ENCODE measurements at places on chromosomes 11 and 22.

DNA sequence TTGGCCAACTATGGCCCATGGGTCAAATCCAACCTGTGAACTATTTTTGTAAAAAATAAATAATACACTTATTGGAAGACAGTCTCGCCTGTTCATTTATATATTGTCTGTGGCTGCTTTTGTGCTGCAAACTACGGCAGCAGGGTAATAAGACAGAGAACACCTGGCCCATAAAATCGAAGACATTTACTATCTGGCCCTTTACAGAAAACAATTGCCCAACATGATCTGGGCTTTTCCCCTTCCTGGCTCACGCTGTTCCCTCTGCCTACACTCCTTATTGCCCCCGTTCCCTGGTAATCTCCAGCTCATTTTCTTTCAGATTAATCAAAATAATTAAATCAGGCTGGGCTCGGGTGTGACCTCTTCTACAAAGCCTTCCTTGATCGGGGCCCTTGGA is 5.6 kb downstream of the PLAAT2 start:
- no peak for DNase-seq

GRCh38 chr11:12270215-12270797 is 107.1 kb upstream of the PARVA start:
- DNase-seq = peak; percentile 25

- DNase-seq = no peak
Measured at GRCh38 chr11:74318241-74318932, 6.9 kb upstream of the P4HA3 start.

DNA sequence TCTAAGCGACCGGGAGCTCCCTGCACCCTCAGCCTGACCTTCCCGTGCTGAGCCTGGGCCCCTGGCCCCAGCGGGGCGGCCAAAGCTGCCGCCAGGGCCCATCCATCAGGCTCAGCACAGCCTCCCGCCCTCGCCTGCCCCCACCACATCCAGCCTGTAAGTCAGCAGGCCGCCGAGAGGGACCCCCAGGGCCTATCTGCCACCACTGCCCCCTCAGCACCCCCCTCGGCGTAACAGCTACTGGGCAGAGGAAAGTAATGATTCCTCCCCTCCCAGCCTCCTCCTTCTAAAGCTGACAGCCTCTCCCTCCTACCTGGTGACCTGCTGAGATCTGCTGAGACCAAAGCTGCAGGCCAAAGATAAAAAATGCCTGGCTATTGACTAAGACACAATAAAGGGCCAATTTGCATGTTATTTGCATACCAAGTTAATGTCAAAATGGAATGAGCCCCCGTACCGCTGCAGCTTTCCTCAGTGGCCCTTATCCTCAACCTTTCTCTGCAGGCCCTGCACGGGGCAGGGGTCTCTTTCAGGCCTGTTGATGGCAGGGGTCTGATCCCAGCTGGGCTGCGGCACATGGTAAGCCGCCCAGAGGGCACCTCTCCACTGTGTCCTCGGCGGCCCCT is 51.6 kb downstream of the RPUSD4 start:
- DNase-seq = no peak

- no peak for DNase-seq
Measured at GRCh38 chr11:63592975-63593395, 21.2 kb downstream of the PLAAT3 start.

DNA sequence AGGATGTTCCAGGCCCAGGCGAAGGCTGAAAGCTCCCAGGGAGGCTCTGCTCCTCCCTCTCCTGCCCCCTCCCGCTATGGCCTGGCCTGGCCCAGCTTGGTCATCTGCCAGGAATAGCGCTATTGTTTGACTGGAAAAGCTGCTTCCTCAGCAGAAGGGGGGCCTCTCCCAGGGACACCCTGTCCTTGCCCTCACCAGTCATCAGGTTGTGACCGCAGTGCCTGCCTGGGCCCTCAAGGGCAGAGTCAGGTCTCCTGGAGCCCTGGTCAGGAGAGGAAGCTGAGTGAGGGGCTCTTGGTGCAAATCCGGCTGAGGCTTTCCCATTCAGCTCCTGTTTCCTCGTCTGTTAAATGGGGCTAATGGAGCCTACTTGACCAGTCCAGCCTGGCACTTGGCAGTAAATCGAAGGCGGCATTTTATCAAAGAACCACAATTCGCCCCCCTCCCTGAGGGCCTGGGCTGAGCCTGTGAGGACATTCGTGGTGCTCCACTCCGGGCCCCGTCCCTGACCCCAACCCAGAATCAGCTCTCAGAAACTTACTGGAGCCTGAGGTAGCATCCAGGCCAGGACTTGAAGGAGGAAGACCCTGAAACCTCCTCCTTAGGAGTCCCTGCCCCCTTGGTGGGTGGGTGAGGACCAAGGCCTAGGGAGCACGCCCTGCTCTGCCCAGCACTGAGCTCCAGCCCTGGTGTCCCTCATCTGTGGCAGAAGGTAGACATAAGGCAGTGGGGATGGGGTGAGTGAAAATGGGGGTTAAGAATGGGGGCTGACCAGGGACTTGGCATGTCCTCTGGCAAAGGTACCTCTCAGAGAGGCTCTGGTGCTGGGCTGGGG is 2.0 kb upstream of the CASTOR1 start:
- DNase-seq = no peak
